ENCODE measurements at places on chromosomes 11 and 22.
A peak's percentile ranks its signal among the peaks of the same experiment; 100 is the strongest.

GRCh38 chr11:111602865-111603610 is 789 bp downstream of the SIK2 start:
- peak; percentile 30 for DNase-seq

DNA sequence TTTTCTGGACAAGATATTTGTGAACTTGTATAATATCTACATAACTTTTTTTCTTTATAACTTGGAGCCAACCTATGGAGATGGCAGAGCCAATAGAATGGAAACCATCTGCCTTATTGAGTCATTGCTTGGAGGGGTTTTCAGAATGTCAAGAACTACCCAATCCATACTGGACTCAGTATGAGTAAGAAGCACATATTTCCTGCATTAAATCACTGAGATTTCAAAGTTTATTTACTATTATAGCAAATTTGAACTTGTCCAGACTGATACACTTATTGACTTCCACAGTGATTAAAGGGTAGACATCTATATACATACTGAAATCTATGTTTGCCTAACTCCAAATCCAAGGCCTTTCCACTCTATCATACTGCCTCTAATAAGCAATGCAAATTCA is 704.0 kb downstream of the KCNA4 start:
- no peak for DNase-seq

DNA sequence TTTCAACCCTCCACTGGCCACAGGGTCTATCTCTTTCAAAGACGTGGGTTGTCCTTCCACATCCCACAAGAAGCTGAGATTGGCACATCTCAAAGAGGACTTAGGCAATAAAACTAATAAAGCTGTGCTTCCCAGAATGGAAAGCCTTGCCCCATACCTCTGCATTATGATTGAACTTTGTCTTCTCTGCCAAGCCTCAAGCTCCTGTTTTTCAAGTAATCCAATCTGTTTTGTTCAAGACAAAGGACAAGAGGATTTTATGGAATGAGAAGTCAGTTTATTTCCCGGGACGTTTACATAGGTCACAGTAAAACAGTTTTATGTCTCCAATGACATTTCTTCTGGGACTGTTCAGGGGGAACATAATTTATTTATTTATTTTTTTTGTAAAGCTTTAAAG is 108.4 kb downstream of the GALNT18 start:
- no peak for DNase-seq

DNA sequence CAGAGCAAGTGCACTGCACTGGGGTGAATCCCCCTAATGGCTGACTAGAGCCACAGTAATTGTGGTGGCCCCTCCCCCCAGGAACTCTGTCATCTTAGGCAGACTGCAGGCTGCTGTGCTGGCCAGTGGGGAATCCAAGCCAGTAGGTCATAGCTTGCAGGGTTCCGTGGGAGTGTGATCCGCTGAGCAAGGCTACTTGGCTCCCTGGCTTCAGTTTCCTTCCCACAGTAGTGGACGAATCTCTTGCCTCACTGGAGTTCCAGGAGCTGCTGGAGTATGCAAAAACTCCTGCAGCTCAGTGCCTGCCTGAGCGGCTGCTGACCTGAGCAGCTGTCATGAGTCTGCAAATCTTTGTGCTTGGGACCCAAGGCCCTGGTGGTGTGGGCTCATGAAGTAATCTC is 13.2 kb downstream of the OOSP3 start:
- no peak for DNase-seq

- no peak for DNase-seq
These were observed 119.1 kb downstream of the WT1 start for GRCh38 chr11:32316232-32316631.

GRCh38 chr11:130780437-130780836 is 135.8 kb downstream of the SNX19 start:
- no peak for DNase-seq

Measured in CD4-positive, CD25-positive, alpha-beta regulatory T cell (primary cell).